ENCODE measurements at places on chromosomes 2 and 18.

DNA sequence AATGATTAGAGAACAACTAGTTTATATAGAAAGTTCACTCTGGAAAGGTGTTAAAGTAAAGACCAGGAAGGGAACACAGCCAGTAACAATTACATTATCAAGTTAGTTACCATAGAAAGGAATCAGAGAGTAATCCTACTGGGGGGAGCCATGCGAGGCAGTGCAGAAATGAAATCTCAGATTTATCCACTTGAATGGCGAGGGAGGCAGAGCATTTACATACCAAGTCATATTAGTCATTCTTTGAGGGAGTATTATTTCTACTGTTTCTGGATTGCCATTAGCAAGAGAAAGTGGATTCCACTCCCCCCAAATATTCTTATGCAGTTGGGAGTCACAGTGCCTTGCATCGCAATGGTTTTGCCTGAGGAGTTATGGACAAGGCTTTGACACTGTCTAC is 472.7 kb upstream of the TRIB2 start:
- H3K4me1 ChIP-seq, result no peaks in the 10 kb centered on the region
- no peak overlapping the region for H3K27ac ChIP-seq
- no peaks in the 10 kb centered on the region for H3K27me3 ChIP-seq
- H3K36me3 ChIP-seq, result no peaks in the 10 kb centered on the region
- no peak for DNase-seq

DNA sequence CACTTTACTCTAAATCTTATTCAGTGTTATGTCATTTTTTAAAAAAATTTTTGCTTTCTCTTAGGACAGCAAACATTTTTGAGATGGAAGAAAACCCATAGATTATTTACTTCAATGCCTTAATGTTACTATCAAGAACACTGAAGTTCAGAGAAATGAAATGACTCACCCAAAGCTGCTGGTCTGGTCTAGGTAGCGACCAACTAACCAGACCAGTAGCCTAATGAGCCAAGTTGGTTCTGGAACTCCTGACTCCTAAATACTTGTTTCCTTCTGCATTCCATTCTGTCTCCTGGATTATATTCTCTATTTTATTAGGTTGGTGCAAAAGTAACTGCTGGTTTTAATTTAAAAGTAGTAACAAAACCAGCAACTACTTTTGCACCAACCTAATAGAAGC is 35.4 kb downstream of the SLC8A1 start:
- H3K4me1 ChIP-seq, result no peaks in the 10 kb centered on the region
- no peak overlapping the region for H3K27ac ChIP-seq
- no peak overlapping the region for H3K4me3 ChIP-seq
- DNase-seq, result no peak

GRCh38 chr2:134657650-134658250 is 61.0 kb downstream of the TMEM163 start:
- H3K36me3 ChIP-seq, result no peaks in the 10 kb centered on the region
- DNase-seq, result no peak
- H3K27me3 ChIP-seq, result no peaks in the 10 kb centered on the region
- no peak overlapping the region for H3K4me3 ChIP-seq

DNA sequence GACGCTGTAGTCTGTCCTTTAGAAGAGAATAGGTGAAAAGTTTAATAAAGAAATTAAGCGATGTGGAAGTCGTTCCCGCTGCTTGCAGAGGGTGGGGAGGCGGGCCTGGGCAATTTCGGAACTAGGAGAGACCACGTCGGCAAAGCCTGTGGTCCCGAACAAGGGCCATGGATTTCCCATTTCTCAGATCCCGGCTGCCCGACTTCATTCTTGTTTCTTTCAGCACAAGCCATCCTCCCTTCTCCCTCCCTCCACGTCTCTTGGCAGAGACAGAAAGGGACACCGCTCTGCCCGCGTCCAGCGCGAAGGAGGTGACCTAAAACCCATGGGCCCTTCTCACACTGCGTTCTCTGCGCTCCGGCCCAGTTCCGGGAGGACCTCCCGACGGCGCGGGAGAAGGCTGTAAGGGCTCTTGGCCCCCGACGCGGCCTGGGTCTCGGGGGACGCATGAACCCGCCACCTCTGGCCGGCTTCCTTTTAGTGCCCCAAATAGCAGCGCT is 2.2 kb upstream of the BCL2L11 start:
- peaks cover 34% of the 10 kb centered on the region for H3K27me3 ChIP-seq
- no peaks in the 10 kb centered on the region for H3K36me3 ChIP-seq
- peak overlapping the region; percentile 1 for H3K27ac ChIP-seq
- peaks cover 35% of the 10 kb centered on the region for H3K4me1 ChIP-seq

DNA sequence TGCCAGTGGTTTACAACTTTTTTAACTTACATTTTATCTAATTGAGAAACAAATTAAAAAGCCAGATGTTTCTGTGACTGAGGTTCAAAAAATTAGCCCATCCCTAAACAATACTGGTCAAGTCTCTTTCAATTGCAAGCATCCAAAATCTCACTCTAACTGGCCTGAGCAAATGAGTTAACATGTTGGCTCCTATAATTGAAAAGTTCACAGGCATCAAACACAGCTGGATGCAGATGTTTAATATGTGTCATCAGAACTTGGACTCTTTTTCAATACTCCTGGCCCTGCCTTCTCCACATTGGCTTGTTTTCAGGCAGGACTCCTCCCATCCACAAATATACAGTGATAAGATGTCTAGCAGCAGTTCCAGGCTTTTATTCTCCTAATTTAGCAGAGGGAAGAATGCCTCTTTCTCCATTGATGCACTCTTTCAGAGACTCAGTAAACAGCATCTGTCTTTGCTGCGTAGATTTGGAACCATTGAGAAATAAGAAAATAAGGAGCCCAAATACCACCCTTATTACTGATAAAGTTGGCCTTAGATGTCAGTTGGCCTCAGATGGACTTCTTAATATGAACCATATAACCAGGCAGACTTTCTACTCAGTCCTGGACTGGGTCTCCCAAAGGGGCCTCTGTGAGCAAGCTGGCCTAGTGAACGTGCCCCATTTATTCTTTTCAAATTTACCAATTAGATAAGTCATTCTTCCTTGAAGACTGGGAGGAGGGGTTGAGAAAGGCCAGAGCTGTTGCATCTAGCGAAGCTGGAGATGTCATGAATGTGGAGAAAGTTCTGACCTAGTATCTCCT is 30.4 kb upstream of the FN1 start:
- H3K27ac ChIP-seq, result no peak overlapping the region
- no peak overlapping the region for H3K4me3 ChIP-seq
- no peaks in the 10 kb centered on the region for H3K4me1 ChIP-seq
- no peak for DNase-seq

DNA sequence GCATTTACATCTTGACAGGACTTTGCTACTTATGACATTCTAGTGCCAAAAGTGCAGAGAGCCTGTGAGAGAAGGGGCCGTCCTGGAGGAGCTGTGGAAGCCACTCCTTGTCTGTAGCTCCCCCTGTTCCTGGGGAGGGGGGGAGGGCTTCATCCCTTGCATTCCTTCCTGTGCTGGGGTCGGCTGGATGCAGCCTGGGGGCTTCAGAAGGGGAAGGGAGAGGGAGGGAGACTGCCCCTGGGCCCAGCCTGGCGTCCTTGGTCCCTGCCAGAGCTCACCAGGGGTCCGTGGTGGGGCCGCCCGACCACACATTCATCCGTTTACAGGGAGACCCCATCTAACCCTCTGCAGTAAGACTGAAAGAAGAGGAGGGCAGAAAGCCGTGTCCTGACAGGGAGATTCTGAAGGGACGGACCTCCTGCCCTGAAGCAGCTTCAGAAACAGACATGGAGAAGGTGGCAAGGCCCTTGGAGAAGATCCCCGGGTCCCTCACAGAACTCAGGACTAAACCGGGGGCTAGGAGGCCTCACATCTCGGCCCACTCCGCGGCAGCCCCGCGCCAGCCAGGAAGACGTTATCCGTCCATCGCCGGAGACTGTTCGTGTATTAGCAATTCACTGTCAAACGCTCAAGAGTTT is 258.3 kb upstream of the SALL3 start:
- H3K4me1 ChIP-seq, result no peaks in the 10 kb centered on the region
- H3K27ac ChIP-seq, result no peak overlapping the region
- peaks cover 3% of the 10 kb centered on the region for H3K27me3 ChIP-seq
- H3K36me3 ChIP-seq, result no peaks in the 10 kb centered on the region
- no peak overlapping the region for H3K4me3 ChIP-seq
- no peak for DNase-seq

DNA sequence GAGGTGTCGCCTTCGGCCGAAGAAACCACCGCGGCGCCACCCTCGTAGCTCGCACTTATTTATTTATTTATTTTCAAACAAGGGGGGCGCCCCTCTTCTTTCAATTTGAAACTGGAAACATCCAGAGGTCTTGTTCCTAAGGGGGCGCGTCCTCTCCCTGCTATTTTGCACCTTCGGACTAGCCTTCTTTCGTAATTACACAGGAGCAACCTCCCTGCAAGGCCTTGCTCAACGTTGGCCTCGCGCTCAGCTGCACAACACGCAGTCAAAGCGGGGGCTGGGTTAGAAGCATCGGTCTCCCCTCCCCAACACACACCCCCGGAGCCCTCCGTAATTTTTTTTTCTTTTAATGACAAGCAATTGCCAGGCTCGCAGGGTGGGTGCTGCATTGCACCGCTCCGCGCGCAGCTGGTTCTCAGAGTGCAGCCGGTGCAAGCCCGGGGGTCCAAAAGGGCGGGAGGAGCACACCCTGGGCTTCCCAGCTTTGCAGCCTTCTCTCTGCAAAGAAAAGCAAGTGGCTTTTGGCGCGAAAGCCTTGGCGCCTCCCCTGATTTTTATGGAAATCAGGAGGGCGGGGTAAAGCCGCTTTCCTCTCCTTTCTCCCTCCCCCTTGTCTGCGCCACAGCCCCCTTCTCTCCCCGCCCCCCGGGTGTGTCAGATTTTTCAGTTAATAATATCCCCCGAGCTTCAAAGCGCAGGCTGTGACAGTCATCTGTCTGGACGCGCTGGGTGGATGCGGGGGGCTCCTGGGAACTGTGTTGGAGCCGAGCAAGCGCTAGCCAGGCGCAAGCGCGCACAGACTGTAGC is at the start of gene MYCN:
TSS of gene MYCN (plus strand) at position 697 of the 807 bp plus-strand sequence. CDS start 1,515 bp downstream, outside the sequence.
- peak within 1 kb of the TSS; percentile 69 for H3K27ac ChIP-seq
- DNase-seq, result peak; percentile 28
- peaks cover 41% of the 10 kb centered on the region for H3K27me3 ChIP-seq
- peaks cover 51% of the 10 kb centered on the region for H3K4me1 ChIP-seq
- no peaks in the 10 kb centered on the region for H3K36me3 ChIP-seq

DNA sequence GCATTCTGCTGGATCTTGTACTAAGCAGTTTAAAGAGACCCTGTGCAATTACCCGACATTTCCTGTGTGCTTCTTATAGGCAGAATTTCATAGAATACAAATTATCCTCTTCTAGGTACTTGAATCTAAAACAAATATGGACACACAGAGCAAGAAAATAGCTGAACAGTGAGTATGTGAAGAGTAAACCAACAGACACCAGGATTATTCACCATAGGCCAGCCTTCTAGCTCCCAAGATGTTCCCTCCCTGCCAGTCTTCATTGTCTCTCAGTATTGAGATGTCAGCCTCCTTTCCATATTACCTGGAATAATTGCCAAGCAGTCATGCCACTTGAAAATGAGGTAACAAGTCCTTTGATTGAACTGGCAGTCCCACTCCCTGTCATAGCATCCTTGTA is 187.1 kb downstream of the PTPRM start:
- no peak overlapping the region for H3K4me3 ChIP-seq
- H3K4me1 ChIP-seq, result peaks cover 36% of the 10 kb centered on the region
- no peaks in the 10 kb centered on the region for H3K27me3 ChIP-seq
- DNase-seq, result no peak

GRCh38 chr2:136005462-136006196 is 20.2 kb upstream of the DARS1 start:
- no peaks in the 10 kb centered on the region for H3K27me3 ChIP-seq
- H3K27ac ChIP-seq, result no peak overlapping the region
- no peak overlapping the region for H3K4me3 ChIP-seq
- H3K4me1 ChIP-seq, result no peaks in the 10 kb centered on the region
- DNase-seq, result no peak
- H3K36me3 ChIP-seq, result no peaks in the 10 kb centered on the region

DNA sequence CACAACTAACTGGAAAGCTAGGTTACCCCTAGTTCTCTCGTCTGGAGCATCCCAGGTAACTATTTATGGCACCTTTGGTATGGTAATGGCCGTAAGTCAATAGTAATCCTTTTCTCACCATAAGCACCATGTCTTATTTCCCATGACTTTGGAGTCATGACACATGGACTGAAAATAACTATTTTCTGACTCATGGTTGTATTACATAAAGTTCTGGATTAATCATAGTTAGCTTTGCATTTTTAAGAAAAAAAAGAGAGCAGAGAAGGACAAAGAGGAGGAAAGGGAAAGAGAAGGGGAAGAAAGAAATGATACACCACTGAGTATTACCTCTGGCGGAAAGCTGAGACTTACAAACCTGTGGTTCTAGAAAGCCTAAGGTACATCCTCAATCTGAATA is 99.3 kb downstream of the BIN1 start:
- no peak for DNase-seq
- H3K4me1 ChIP-seq, result no peaks in the 10 kb centered on the region
- H3K27ac ChIP-seq, result no peak overlapping the region
- no peak overlapping the region for H3K4me3 ChIP-seq
- no peaks in the 10 kb centered on the region for H3K36me3 ChIP-seq

DNA sequence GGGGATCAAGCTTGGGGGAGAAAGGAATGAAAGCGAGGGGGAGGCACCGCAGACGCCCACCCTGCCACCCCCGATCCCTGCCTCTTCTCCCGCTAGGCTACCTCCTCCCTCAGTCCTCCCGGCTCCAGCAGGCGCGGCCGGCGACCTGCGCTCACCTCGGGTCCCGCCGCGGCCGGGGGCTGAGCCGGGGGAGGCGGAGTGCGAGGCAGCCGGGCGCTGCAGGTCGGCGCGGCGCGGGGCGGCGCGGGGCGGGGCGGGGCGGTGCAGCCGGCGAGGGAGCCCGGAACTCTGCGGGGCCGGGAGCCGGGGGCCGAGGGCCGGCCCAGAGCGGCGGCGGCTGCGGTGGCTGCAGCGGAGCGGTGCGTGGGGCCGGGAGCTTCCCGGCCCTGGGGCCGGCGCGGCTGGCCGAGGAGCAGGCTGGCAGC is 477 bp downstream of the ACVR1 start:
- peak; percentile 15 for DNase-seq
- no peaks in the 10 kb centered on the region for H3K36me3 ChIP-seq
- peak overlapping the region; percentile 99 for H3K27ac ChIP-seq
- H3K4me3 ChIP-seq, result peak overlapping the region; percentile 86
- H3K4me1 ChIP-seq, result no peaks in the 10 kb centered on the region

DNA sequence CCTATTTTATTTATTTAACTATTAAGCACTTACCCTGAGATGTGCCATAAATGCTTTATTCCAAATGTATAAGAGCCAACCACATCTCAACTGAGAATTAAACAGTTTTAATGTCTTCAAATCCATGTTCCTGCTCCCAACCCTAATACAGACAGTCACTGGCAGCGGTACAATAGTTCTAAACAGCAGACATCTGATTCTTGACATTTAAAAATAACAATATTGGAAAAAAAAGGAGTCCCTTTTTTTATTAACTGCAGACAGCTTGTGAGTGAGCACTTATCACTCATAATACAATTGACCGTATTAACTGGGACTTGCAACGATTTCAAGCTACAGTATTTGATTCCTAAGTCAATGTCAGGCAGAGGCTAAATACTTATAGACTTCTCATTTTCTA is 424.6 kb downstream of the TGIF1 start:
- no peaks in the 10 kb centered on the region for H3K36me3 ChIP-seq
- no peak overlapping the region for H3K27ac ChIP-seq
- no peak overlapping the region for H3K4me3 ChIP-seq
- H3K4me1 ChIP-seq, result no peaks in the 10 kb centered on the region
- no peaks in the 10 kb centered on the region for H3K27me3 ChIP-seq
- no peak for DNase-seq

All from tibial nerve (tissue), 4 donors.